HuH-7 (cell line): ENCODE measurements at places on chromosomes 1 and 21.

GRCh38 chr1:13700521-13701270, 708 bp downstream of the PRDM2 start:
- DNase-seq: no peak

GRCh38 chr21:42373196-42373907, 7.0 kb upstream of the TFF1 start:
- DNase-seq: no peak

DNA sequence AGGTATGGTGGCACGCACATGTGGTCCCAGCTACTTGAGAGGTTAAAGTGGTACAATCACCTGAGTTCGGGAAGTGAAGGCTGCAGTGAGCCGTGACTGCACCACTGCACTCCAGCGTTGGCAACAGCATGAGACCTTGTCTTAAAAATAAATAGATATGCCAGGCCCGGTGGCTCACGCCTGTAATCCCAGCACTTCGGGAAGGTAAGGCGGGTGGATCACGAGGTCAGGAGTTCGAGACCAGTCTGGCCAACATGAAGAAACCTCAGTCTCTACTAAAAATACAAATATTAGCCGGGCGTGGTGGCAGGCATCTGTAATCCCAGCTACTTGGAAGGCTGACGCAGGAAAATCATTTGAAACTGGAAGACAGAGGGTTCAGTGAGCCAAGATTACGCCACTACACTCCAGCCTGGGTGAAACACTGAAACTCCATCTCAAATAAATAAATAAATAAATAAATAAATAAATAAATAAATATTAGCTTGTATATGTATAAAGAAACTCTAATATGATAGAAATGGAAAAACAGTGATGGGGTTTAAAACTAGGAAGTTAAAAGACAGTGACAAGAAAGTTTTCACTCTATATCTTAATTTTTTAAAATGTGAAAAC, 18.8 kb downstream of the GATAD2B start:
- no peak for DNase-seq

GRCh38 chr1:64711266-64711665, 33.6 kb upstream of the RAVER2 start:
- no peak for DNase-seq

- no peak for DNase-seq
These were observed 623.2 kb downstream of the LMO4 start for GRCh38 chr1:87951852-87952251.

GRCh38 chr1:229129301-229130027, 141.4 kb upstream of the RAB4A start:
- DNase-seq: no peak

DNA sequence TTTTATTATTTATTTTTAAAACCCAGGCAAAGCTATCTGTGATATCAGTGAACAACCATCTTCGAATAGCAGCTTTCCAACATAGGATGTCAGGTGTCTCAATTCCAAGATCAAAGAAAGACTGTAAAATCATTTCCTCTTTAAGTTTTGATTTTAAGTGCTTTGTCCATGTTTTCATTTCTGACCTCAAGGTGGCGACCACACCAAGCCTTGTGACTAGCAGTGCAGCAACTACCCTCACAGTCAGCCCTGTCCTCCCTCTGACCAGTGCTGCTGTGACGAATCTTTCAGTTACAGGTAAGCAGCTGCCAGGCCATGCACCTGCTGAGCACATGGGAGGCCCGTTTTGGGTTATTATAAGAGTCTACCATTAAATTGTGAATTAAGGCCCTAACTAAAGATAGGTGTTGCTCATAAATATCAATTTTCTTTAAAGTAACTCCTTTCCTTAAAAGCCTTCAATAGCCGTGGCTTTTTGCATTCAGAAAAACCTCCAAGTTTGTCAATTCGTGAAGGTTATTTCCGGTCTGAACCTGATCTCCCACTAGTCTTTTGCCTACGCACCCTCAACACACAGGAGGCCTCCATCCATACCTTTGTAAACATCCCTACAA, 117.0 kb downstream of the CD247 start:
- peak; percentile 42 for DNase-seq

DNA sequence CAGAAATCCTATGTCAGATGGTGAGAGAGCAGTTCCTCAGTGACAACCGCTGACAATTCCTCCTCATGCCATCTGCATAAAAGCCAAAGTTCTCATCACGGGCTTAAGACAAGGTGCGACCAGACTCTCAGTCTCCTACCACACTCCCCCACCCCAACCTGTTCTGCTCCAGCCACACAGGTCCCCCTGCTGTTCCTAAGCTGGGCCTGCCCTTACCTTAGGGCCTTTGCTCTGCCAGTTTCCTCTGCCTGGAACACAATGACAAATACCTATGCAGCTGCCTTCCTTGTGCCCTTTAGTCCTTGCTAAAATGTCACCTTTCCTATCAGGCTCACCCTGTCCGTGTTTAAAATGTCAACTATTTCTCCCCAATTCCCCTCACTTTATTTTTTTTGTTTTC, 382.2 kb downstream of the NTNG1 start:
- no peak for DNase-seq

DNA sequence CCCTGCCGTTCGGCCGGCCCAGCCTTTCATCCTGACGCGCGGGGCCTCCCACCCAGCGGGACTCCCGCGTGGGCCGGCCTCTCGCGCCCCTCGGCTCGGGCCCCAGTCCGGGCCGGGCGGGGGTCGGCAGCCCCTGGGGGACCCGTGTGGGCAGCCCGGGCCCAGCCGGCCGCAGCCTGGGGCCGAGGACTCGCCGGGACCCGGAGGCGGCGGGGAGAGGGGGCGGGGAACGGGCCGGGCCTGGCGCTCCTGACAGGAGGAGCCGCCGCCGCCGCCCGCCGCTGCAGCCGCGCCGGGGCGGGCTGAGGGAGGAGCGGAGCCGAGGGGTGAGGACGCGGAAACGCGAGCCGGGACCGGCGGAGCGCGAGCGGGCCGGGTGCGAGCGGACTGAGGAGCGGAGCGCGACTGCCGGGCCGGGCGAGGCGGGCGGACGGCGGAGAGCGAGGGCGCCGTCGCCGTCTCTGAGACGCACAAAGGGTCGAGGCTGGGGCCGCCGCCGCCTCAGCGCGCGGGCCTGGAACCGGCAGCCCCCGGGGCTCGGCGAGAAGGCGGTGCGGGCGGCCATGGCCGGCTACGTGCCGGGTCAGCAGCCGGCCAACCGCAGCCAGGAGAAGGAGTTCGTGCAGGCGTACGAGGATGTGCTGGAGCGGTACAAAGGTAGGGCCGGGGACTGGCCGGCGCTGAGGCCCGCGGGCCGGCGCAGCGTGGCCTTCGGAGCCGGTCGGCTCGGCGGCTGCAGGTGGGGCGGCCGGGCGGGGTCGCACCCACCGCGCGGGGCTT, 79.1 kb downstream of the NDUFS5 start:
- peak; percentile 75 for DNase-seq

- no peak for DNase-seq
These were observed 75.3 kb downstream of the SIK1 start for GRCh38 chr21:43351501-43352153.

DNA sequence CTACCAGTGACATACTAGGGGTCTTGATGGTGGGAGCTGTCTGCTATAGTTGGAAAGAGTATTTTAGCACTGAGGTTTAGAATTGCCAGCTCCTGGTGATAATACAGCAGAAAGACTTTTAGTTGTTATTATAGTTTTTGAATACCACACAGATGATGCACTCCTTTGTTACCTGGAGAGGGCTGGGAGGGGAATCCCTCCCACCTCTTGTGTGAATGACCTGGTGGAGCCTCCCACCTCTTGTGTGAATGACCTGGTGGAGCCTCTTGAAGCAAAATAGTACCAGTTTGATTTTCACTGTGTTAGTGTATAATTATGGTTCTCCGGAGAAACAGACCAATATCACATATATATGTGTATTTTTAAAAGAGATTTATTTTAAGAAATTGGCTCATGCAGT, 3.3 kb downstream of the DISP1 start:
- DNase-seq: no peak

GRCh38 chr1:211752951-211753486, 77.5 kb downstream of the LPGAT1 start:
- no peak for DNase-seq

DNA sequence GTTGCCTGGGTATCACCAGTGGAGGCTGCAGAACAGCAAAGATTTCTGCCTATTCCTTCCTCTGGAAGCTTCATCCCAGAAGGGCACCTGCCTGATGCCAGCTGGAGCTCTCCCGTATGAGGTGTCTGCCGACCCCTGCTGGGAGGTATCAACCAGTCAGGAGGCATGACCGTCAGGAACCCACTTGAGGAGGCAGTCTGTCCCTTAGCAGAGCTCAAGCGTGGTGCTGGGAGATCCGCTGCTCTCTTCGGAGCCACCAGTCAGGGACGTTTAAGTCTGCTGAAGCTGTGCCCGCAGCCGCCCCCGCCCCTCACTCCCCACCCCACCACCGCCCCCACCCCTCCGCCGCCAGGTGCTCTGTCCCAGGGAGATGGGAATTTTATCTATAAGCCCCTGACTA, 23.1 kb upstream of the HFM1 start:
- no peak for DNase-seq

DNA sequence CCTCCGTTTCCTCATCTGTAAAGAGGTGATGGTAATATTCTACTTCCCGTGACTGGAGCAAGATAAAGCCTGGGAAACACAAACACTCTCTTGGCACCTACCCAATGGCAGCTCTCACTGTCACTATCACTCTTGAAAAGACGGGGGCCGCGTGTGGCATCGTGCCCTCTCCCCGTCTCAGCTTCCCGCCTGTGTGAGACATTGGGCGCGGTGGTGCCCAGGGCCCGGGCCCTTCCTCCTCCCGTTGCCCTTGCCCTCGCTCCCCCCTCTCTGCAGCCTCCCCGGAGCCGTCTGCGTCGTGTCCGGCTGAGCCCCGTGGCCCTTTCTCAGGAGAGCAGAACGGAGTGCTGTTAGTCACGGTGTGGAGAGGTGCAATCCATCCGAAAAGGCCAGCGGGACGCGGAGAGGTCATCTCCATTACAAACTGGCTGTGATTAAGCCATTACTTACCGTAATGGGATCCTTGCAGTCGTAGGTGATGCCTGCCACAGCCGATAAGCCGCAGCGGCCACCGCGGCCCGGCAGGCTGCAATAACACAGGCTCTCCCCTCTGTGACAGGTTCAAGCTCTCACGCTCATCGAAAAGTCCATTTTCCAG, 156.4 kb upstream of the ZC3H12A start:
- no peak for DNase-seq

GRCh38 chr21:19704832-19705231, 1293.4 kb upstream of the NCAM2 start:
- no peak for DNase-seq

- no peak for DNase-seq
These were observed 159.3 kb upstream of the SGIP1 start for GRCh38 chr1:66374561-66375111.

DNA sequence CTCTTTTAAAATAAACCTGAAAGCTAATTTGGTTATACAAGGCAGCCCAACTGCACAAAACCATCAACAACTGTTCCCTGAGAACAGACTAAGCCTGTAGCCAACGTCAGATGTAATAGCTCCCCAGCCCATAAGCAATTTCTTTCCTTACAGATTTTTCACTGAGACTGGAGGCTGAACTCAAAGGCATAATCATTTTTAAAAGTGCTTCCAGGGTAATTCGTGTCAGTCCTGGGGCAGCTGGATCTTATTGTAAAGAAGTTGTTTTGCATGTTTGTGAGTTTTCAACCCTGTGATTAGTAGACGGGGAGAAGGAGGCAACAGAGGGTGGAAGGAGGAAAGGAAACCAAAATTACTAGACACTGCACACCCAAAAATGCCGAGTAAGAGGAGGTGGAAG, 3.2 kb downstream of the DPT start:
- DNase-seq: no peak

DNA sequence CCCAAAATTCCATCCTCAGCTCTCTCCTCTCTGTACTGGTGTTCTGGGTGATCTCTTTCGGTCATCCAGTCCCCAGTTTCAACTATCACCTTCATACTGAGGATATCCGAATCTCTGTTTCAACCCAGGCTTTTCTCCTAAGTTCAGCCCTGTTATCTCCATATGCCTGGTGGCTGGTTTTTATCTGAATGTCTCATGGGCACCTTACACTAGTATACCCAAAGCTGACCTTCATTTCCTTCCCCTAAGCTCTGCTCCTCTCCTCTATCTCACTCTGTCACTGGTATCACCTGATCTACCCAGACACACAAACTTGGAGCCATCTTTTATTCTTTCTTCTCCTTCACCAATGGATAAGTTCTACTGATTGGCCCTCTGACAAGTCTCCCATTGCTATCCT, 53.0 kb downstream of the LRRC71 start:
- no peak for DNase-seq

DNA sequence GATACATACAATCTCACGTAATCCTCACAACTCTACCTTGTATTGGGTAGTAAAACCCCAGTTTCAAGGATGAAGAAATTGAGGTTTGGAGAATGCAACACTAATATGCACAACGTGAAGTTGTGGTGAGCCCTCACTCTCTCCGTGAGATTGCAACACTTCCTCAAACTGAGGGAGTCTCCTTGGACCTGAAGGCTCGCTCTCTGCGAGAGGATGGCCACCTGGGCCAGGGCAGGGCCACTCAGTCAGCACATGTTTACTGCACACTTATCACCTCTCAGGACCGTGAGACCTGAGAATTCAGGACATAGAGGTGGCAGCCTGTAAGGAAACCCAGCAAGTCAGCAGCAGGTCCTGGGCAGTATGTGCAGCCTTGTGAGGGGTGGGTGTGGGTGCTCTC, 8.7 kb downstream of the SH3BP5L start:
- no peak for DNase-seq

DNA sequence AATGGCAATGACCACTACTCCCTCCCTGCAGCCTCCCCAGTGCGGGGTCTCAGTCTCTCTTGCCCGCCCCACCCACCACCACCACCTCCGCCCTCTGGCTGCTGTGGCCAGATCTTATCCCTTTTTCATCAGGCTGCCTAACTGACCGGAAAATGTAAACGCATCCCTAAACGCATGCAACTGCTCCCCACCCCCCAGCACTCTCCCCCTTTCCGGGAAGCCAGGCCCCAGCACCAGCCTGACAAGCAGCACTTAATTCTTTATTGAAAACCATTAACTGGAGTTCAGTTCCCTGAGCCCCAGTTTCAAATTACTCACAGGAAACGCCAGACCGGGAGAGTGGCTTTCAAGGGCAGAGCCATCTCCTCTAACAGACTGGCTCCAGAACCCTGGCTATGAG, 147.7 kb downstream of the DMRTA2 start:
- no peak for DNase-seq

DNA sequence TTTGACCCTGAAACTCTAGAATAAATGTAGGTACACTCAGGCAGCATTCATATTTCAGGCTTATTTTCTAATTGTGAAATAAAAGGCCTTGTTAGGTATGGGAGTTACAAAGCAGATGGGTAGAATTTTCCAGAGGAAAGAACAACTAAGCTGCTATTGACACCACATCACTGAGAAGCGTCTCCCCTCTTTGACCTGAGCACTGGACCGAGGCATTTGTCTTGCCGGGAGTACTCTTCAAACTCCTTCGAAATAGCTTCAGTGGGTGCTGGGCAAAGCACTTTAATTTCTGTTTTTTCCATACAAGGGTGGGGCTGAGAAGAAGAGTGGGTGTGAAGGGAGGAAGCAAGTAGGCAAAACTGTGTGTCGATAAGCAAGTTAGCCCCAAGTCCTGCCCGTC, 36.4 kb downstream of the ABCA4 start:
- DNase-seq: no peak

DNA sequence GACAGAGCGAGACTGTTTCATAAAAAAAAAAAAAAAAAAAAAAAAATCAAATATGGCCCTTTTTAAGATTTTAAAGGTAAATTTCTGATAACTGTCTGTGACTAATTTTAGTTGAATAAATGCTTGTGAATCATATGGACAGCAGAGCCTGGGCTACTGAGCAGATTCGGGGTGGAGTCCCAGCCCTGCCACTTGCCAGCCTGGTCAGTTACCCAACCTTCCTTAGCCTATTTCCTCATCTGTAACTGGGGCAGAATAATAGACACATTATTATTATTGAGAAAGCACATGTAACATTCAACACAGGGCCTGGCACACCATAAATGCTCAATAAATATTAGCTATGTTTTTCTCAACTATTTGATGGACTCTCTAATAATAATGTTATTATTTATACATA, 11.2 kb upstream of the H3-3A start:
- DNase-seq: no peak
